ENCODE measurements at places on chromosomes 6 and 20.
A peak's percentile ranks its signal among the peaks of the same experiment; 100 is the strongest.

DNA sequence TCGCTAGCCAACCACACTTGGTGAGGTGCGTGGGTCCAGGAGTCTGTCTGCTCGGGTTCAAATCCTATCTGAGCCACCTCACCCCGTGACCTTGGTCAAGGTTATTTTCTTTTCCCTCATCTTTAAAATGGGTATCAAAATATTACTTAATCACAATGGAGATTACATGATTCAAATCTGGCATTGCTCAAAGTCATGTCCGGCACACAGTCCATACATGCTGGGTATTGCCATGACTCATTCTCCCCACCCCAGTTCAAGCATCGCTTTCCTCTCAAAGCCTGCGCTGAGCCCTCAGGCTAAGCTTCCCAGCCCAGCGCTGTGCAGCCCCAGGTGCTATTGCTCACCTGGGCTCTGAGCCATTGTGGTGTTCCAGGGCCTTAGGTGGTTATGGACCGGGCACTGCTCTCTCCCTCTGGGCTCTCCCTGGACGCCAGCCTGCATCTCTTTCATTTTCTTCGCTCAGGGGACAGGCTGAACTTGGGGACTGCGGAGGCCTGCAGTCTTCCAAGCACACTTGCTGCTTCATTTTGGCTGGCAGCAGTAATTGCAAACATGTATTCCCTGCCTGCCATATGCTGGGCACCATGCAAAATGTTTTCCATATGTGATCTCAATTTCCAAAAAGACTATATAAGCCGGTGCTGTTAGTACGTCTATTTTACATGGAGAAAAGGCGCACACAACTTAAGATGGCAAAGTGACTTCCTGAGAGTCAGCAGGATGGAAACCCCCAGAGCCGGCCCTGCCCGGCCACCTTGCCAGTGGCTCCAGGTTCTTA, 27.3 kb downstream of the WRNIP1 start:
- no peak for DNase-seq

DNA sequence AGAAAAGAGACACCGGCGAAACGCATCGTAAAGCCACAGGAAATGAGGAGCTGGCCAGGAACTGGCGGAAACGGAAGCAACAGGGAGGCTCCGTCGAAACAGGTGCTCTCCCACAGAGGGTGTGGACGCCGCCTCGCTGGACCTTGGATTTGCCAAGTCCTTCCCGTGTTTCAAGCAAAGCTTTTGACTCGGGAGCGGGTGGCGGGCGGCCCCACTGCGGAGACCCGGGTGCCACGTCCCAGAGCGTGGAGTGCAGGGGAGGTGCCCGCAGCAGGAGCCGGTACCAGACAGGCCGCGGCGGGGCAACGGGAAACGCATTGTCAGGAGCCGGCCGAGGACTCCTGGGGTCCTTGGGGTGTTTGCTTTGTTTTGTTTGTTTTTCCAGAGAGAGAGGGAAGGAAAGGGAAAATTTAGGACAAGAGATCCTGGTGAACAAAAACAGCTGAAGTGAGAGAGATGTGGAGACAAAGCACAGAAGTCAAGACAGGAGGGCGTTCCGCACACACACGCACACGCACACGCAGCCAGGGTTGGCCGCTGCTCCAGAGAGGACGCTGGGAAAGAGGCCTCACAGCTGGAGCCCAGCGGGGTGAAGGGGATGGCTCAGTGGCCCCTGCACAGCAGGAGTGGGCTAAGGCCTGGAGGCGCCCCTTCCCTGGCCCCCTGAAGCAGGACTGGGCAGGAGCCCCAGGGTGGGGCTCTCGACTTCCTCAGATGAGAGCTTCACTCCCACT, 50.9 kb upstream of the CHRNA4 start:
- no peak for DNase-seq

GRCh38 chr20:39874049-39874893, 814.8 kb downstream of the MAFB start:
- peak; percentile 10 for DNase-seq

- no peak for DNase-seq
Measured at GRCh38 chr6:82408952-82409431, 45.4 kb downstream of the TPBG start.

DNA sequence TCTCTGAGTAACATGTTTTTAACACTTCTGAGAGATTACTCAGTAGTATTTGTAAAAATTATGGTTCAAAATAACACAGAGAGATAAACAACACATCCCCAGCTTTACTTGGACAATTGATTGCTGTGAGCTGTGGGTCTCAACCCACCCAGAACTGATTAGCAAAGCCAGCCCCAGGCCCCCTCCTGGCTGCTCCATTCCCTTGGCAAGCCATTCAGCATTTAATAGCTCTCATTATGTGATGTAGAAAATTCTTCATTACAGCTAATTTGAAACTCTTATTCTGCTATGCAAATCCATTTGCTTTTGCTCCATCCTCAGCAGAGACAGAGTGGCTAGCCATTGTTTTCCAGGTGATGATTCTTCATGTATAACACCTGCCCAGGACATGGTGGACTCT, 16.6 kb upstream of the SIRT5 start:
- no peak for DNase-seq

- DNase-seq: no peak
Measured at GRCh38 chr6:117951783-117952182, 44.7 kb downstream of the SLC35F1 start.

- no peak for DNase-seq
Measured at GRCh38 chr20:24100370-24101011, 111.9 kb upstream of the GGTLC1 start.

DNA sequence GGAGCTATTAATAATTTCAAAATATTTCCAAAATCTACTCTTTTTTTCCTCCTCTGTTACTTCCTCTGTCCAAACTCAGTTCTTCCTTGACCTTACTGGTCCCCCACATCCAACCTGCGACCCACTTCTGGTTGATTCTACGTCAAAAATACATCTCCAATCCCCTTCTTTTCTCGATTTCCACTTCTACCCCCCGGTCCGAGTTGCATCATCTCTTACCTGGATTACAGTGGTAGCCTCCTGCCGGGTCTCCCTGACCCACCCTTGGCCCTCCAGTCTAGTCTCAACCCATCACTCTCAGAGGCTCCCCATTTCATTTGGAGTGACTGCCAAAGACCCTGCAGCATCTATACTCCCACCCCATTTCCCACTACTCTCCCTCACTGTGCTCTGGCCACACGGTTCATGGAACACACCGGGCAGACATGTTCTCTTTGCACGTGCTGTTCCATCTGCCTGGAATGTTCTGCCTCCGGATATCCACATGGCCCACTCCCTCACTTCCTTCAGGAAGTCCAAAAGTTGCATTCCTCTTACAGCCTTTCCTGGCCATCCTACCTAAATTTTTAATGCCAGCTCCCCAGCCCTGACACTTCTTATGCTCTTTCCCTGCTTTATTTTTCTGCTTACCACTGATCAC, 6.1 kb upstream of the CCND3 start:
- DNase-seq: no peak

DNA sequence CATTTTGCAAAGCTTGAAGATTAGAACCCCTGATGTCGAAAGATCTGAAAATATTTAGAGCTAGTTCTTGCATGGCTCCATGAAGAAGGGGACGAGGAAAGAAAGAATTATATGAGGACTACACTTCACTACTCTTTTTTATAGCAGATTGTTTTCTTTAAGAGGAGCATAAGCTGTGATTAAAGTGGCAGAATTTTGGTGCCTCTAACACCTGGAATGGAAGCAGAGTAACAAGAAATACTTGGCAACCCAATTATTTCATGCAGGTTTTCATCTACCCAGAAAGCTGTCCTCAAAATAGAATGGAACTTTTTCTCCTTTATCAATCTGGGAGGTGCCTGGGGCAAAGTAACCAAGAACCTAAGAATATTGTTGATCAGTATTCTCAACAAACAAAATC, 4.0 kb downstream of the METTL24 start:
- no peak for DNase-seq

DNA sequence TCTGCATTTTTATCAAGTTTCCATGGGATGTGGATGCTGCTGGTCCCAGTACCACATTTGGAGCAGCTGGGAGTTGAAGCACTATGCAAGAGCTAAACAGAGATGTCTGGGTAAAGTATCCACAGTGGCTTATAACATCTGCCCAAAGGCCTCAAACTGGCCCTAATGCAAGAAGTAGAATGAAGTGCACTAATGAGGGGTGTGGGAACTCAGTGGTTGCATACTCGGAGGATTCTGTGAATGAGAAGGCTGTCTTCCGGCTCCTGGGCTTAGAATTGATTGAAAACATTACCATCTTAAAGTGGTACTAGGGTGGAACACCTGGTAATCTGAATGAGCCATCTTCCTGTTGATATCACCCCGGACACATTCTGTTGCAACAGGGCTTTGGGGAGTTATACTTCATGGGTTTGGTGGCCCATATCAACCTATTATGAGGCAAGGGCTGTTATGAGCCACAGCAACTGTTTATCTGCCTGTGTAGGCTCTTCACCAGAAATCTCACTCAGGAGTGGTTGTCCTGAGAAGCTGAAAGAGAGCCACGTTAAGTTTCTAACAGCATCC, 54.7 kb upstream of the SNRPB2 start:
- DNase-seq: no peak

GRCh38 chr6:90175627-90176538, 120.8 kb downstream of the BACH2 start:
- DNase-seq: peak; percentile 40

- DNase-seq: no peak
Measured at GRCh38 chr6:125850361-125850760, 59.6 kb downstream of the NCOA7 start.

- no peak for DNase-seq
Measured at GRCh38 chr6:90440586-90441283, 144.1 kb upstream of the BACH2 start.

DNA sequence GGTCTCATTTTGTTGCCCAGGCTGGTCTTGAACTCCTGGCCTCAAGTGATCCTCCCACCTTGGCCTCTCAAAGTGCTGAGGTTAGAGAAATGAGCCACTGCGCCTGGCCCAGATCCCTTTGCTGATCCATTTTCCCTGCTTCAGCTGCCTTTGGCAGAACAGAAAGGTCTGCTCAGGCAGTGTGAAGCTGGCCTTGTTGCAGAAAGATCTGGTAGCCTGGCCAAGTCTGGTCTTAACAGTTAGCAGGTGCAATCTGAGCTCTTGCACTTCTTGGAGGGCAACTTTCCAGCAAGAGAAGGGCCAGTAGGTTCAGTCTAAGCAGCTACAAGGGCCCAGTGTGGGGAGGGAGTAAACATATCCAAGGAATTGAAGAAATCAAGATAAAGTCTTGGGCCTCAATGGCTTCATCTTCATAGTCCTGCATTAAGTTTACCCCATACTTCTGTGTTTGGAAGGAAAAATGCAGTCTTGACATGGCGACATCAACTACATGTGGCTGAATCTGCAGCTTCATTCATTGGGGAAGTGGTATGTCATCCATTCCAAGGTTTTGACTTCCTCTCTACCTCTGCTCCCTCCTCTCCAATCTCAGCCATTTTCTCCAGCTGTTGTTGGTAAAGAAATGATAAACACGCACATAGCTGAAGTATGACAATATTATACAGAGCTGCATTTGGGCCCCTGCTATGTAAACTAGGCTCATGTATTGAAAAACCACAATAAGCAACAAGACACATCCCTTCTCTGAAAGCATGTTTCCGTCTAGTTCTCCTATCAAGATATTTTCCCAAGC, 39.0 kb upstream of the NEDD9 start:
- no peak for DNase-seq

- DNase-seq: no peak
Measured at GRCh38 chr20:34037121-34037520, 43.4 kb downstream of the RALY start.

DNA sequence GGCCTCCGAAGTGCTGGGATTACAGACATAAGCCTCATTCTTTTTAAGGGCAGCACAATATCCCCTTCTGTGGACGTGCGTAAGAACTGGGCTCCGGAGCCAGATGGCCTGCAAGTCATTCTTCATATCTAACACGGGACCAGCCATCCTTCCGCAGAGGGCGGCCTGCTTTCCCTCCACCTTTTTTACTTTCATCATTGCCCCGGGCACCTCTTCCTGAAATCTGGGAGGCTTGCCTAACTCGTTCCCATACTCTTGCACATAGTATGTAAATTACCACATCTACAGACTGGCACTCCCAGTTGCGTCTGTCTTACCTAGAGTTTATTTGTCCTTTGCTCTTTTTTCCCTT, 29.9 kb upstream of the SLC23A2 start:
- no peak for DNase-seq

DNA sequence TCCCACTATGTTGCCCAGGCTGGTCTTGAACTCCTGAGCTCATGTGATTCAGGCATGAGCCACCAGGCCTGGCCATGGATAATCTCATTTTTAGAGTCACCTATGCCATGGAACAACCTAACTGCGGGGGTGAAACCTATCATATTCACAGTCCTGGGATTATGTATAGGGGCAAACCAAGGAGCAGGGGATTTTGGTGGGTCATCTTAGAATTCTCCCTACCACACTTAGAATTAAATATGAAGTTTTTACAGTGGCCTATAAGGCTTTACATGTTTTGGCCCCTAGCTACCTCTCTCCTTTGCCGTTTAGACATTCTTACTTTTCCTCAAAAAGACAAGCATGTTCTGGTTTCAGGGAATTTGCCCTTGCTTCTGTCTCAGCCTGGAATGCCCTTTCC, 20.6 kb upstream of the VEGFA start:
- DNase-seq: no peak

DNA sequence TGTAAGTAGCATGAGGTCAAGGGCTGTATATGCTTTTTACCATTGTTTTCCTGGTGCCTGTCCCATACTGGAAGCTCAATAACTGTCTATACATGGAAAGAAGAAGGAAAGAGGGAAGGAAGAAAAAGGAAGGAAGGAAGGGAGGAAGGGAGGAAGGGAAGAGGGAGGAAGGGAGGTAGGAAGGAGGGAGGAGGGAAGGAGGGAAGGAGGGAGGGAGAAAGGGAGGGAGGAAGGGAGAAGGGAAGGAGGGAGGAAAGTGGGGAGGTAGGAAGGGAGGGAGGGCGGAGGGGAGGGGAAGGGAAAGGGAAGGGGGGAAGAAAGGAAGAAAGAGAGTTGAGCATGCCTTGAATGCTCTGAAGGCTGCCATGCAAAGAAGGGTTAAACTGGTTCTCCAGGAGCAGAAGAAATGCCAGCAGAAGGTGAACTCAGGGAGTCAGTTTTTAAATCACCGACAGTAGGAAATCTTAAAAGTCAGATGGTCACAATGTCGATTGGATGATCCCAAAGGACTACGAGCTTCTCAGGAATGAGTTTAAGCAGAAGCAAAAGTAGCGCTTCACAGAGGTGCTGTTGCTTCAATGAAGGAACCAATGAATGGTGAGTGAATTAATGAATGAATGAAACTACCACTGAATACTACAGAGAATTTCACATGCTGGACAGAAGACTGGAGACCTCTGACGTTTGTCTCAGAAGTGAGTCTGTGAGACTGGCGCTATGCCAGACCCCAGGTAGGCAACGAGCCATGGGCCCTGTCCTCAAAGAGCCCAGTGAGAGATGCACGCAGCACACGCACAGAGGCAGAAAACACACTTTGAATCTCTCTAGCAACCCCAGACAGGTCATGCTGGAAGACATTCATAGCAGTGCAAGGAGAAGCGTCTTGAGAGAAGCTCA, 117.6 kb downstream of the MRPL14 start:
- no peak for DNase-seq

GRCh38 chr6:44915111-44915510, 413.0 kb upstream of the RUNX2 start:
- no peak for DNase-seq

- no peak for DNase-seq
Measured at GRCh38 chr6:93568169-93568568, 148.8 kb upstream of the EPHA7 start.
